ENCODE measurements at places on chromosomes 11 and 22. TPM values are rescaled to one million over a fixed set of nuclear protein-coding genes. Genes with fewer than 3 reads are reported as not detected.

Gene TSSK2
- polyA plus RNA-seq, result 0.08 TPM

Gene ZNF202
- 3.2 TPM for polyA plus RNA-seq

Gene OR4A47
- not detected for polyA plus RNA-seq

Gene FUT4
- polyA plus RNA-seq, result 4.1 TPM

DNA sequence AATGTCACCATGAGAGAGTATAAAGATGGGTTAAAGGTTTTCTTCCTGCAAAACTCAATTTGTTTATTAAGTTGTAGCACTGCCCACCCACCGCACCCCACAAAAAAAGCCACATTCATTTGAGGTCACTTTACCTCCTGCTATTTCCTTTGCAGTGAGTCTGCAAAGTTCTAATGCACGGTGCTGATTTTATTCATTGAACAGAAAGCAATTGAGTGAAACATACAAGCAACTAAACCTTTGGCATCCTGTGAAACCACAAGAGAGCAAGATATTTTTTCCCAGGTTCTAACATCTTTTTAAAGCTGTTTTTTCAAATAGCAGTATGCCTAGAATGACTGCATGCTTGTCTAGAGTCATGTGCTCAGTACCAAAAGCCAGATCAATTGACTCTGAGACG, 39.0 kb downstream of the RRAS2 start:
- H3K27me3 ChIP-seq, result no peaks in the 10 kb centered on the region
- no peak overlapping the region for H3K27ac ChIP-seq
- H3K36me3 ChIP-seq, result no peaks in the 10 kb centered on the region

DNA sequence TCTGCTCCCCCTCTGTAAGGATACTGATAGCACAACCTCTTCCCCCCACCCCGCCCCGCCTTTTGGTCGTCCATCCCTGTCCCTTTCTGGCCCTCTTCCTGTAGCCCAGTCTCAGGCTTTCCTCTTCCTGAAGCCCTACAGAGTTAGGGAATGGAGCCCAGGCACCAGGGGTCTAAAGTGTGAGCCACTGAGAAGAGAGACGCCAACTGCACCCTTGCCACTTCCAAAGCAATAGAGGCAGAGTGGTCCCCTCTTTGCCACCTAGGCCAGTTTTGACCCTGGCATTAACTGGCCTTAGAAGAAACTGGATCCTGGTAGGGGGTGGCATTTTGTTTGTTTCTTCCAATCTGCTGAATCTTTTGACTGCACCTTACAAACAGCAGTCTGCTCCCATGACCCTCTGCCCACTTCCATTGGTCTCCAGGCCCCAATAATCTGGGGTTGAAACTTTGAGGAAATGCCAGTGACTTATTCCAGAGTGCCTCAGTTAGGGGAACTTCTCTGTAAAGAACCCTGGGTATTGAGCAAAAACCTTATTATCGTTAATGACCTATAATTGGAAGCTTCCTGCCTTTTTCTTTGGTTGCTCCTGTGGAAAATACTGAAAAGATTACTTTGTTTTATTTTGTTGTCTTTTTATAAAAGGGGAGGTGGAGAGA, 9.7 kb upstream of the GRK2 start:
- peaks cover 55% of the 10 kb centered on the region for H3K36me3 ChIP-seq
- H3K4me3 ChIP-seq, result no peak overlapping the region
- H3K27ac ChIP-seq, result no peak overlapping the region
- no peak for DNase-seq
- H3K4me1 ChIP-seq, result peaks cover 13% of the 10 kb centered on the region

GRCh38 chr11:74720596-74721478, 10.4 kb downstream of the CHRDL2 start:
- no peaks in the 10 kb centered on the region for H3K36me3 ChIP-seq
- H3K4me1 ChIP-seq, result peaks cover 67% of the 10 kb centered on the region
- H3K27me3 ChIP-seq, result no peaks in the 10 kb centered on the region
- no peak overlapping the region for H3K4me3 ChIP-seq

DNA sequence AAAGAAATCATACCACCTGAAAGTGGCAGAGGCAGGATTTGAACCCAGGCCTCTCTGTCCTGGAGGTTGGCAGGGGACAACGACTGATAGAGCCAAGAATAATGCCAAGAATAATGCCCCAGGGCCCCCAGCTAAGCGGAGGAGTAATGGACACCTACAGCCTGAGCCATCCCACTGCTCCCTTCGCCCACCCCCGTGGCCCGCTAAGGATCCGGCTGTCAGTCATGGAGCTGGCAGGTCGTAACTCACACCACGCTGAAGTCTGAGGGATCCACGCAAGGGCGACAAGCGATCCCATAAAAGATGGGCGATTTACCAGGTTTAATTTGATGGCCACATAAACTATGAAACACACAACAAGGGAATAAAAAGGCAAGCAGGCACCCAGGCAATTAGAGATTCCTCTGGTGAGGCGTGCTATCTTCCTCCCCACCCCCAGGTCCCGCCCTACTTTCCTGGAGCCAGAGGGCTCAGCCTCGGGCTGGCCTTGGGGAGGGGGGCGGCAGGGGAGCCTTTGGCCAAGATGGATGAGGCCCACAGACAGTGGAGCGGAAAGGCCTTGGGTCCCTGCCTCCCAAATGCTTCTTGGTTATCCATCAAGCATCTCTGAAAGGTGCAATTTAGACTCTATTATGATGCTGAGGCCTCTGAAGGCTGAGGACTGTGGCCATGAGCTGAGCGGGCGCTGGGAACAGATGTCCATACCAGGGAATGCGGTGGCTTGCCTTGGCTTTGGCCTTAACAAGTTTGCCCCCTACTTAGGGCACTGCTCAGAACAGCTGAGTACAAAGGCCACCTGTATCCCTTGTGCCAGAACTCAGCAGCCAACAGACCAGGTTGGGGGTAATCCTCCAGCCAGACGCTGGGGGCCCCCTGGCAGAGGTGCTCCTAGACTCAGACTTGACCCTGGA, 55.2 kb downstream of the MACROD1 start:
- H3K4me3 ChIP-seq, result no peak overlapping the region
- no peak overlapping the region for H3K27ac ChIP-seq
- peaks cover 4% of the 10 kb centered on the region for H3K36me3 ChIP-seq
- H3K27me3 ChIP-seq, result no peaks in the 10 kb centered on the region
- DNase-seq, result no peak

DNA sequence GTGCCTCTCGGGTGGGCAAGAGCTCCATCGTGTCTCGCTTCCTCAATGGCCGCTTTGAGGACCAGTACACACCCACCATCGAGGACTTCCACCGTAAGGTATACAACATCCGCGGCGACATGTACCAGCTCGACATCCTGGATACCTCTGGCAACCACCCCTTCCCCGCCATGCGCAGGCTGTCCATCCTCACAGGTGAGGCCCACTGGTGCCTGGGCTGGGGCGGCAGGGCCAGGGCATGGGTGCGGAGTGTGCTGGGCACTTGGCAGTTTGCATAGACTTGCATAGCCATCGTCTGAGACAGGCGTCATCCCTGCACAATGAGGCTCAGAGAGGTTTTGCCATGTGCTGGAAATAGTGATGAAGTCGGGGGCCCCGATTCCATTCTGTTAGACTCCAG, 6.3 kb downstream of the RASD2 start:
- no peaks in the 10 kb centered on the region for H3K27me3 ChIP-seq
- no peak overlapping the region for H3K4me3 ChIP-seq
- DNase-seq, result no peak
- peaks cover 6% of the 10 kb centered on the region for H3K4me1 ChIP-seq

- peaks cover 16% of the 10 kb centered on the region for H3K4me1 ChIP-seq
- H3K4me3 ChIP-seq, result no peak overlapping the region
- H3K36me3 ChIP-seq, result peaks cover 12% of the 10 kb centered on the region
- H3K27me3 ChIP-seq, result no peaks in the 10 kb centered on the region
- DNase-seq, result peak; percentile 74
Measured at GRCh38 chr22:46465345-46465720, 72.1 kb downstream of the CELSR1 start.

GRCh38 chr22:37232140-37232998, 11.7 kb downstream of the RAC2 start:
- H3K4me3 ChIP-seq, result no peak overlapping the region
- H3K27ac ChIP-seq, result no peak overlapping the region
- peaks cover 10% of the 10 kb centered on the region for H3K36me3 ChIP-seq
- H3K4me1 ChIP-seq, result no peaks in the 10 kb centered on the region
- DNase-seq, result no peak
- H3K27me3 ChIP-seq, result no peaks in the 10 kb centered on the region

DNA sequence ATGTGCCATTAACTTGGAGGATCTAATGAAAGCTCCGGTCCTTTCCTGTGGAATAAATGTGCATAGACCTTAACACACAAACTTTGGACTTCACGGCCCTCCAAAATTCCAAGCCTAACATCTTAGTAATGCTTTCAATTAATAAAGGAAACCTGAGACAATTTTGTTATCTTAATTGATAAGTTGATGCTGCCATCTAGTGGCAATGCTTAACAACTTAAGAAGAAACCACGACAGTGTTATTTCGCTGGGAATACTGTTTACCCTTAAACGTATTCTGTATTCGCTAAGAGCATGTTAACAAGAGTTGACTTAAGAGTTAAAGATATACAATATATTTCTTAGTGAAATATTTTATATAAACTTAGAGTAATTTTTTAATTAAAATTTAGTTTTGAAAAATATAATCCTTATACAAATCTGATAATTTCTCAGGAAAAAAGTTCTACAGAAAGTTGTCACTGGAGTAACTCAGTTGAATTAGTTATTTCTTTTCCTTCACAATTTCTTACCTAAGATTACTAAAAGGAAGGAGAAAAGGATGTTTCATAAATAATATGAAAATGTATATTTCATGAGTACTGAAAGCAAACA, 35.0 kb upstream of the OR9G4 start:
- DNase-seq, result no peak
- H3K36me3 ChIP-seq, result no peaks in the 10 kb centered on the region
- no peak overlapping the region for H3K27ac ChIP-seq
- no peaks in the 10 kb centered on the region for H3K27me3 ChIP-seq
- no peak overlapping the region for H3K4me3 ChIP-seq

GRCh38 chr11:26905368-26905767, 88.5 kb upstream of the FIBIN start:
- H3K36me3 ChIP-seq, result no peaks in the 10 kb centered on the region
- no peaks in the 10 kb centered on the region for H3K27me3 ChIP-seq
- H3K4me1 ChIP-seq, result peaks cover 5% of the 10 kb centered on the region
- H3K4me3 ChIP-seq, result no peak overlapping the region

- H3K27me3 ChIP-seq, result no peaks in the 10 kb centered on the region
- H3K4me1 ChIP-seq, result peaks cover 11% of the 10 kb centered on the region
- H3K4me3 ChIP-seq, result no peak overlapping the region
- no peak overlapping the region for H3K27ac ChIP-seq
- H3K36me3 ChIP-seq, result no peaks in the 10 kb centered on the region
Measured at GRCh38 chr11:74282914-74283371, 28.5 kb downstream of the P4HA3 start.

GRCh38 chr11:61908730-61909316, 8.5 kb downstream of the RAB3IL1 start:
- peaks cover 33% of the 10 kb centered on the region for H3K4me1 ChIP-seq
- H3K4me3 ChIP-seq, result no peak overlapping the region
- H3K27me3 ChIP-seq, result no peaks in the 10 kb centered on the region
- DNase-seq, result no peak
- peaks cover 38% of the 10 kb centered on the region for H3K36me3 ChIP-seq

Data from stomach (tissue), 19 donors.